Heart right ventricle (tissue), 16 donors: ENCODE measurements at places on chromosomes 5 and 9. TPM values are rescaled to one million over a fixed set of nuclear protein-coding genes. Genes with fewer than 3 reads are reported as not detected.

- DNase-seq = no peak
These were observed 186.4 kb downstream of the EPB41L4A start for GRCh38 chr5:112232667-112233066.

The LCN1 gene
- 0.13 TPM for polyA plus RNA-seq

GRCh38 chr9:99137225-99137624 lies 32.3 kb downstream of the TGFBR1 start:
- no peak for DNase-seq

DNA sequence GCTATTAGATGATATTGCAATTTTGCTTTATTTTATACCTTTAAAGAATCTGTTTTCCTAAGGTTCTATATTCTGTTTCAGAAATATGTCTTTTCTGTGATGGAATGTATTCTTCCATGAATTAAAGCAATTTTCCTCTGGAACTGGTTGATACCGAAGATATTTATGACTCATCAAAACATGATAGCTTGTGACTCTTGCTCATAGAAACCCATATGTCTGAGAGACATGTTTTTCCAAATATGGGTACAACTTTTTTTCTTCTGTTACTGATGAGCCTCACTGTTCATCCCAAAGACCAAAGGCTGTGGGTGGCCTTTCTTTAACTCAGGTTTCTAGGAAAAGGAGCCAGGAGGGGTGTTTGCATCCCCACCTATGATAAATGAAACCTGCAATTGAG lies 126.1 kb upstream of the PAPPA start:
- no peak for DNase-seq

- DNase-seq = no peak
These were observed 1.2 kb upstream of the PHF2 start for GRCh38 chr9:93574900-93575795.

GRCh38 chr5:61409568-61409967 lies 77.5 kb downstream of the ZSWIM6 start:
- DNase-seq = no peak

DNA sequence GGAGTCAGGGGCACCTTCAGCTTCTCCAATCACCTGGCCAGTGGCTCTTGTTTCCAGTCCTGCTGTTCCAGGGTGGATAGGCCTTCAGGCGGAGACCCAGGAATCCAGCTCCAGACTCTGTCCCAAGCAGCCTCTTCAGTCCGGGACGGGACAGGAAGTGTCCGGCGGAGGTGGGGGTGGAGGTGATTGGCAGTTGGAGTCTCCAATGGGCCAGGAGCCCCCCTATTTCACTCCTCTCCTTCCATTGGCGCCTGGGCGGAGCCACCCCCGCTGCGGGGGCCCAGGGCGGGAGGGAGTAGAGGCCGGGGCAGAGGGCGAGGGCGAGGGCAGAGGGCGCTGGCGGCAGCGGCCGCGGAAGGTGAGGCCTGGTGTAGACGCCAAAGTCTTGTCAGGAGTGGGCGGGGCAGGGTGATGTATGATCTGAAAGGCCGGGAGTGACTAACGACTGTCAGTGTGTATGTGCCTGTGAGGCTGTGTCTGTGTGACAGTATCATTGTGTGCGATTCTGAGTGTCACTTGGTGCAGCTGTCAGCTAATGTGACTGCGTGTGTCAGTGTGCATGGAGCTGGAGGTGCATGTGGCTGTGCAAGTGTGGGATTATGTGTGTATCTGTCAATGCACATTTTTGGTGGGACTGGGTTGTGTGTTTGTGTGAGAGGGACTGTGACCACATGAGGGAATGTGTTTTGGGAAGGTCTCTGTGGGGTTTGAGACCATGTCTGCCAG lies at the start of gene IL11RA:
TSS of gene IL11RA (plus strand) at position 310 of the 726 bp plus-strand sequence. CDS start 3,033 bp downstream, outside the sequence.
- peak; percentile 91 for DNase-seq

The KIAA1958 gene
- 0.59 TPM for polyA plus RNA-seq

- no peak for DNase-seq
These were observed 154.8 kb downstream of the SIL1 start for GRCh38 chr5:139043157-139043905.

DNA sequence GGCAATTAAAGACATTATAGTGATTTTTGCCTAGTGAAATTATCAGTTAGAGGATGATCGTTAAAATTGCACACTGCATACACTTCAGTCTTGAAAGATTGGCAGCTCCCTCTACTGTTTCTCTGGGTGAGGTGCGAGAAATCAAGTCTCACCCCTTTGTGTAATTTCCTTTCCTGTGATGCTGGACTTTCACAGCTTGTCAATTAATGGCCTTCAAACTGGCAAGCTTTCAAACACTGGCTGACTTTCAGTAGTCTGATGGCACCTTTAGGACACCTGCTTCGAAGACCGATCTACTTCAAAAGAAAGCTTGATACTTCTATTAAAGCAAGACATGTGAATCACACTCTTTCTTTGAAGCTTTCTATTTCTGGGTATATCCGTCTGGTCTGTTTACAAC lies 706.7 kb upstream of the PTPRD start:
- DNase-seq = no peak

The CDH9 gene
- not detected for polyA plus RNA-seq

DNA sequence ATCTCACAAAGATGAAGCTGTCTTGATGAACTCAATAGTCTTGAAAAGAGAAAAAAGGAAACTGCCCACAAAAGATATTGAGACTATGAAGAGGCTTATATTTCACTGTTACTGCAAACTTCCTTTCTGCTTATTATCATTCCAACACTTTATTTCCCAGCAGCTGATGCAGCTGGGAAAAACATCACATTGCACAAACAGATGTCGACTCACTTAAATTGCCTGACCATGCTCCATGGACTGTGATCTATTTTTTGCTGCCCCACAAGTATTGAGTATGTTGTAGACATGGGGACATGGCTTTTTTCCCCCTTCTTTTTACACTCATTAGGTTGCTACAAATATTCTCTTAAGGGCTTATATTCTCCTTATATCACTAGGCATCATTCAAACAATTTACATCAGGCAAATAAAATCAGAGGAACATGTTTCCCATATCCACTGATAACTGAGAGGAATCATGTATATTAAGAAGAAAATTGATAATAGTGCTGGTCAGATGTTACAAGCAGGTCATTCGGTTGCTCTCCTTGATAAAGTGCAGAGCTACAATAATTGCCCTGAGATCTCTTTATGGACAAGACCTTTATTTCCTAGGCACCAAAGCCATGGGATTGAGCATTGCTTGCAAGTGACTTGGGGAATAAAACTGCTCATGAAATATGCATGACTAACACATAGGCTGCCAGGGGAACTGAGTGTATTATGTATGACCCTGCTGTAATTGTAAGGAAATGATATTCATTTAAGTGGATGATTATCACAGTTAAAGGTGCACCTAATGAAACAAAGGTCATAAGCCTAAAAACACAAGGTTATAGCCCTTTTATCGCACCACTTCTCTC lies 509.9 kb downstream of the ZNF608 start:
- no peak for DNase-seq

DNA sequence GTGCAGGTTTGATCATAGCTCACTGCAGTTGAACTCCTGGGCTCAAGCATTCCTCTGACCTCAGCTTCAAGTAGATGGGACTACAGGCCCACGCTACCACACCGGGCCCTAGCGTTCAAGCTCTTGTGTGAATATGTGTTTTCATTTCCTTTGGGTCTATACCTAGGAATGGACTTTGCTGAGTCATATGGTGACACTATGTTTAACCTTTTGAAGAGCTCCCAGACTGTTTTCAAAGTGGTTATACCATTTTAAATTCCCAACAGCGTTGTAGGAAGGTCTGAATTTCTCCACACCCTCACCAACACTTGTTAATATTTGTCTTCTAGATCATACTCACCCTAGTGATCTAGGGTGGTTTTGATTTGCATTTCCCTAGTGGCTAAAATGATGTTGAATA lies 33.5 kb downstream of the FAF2 start:
- no peak for DNase-seq

- no peak for DNase-seq
These were observed 105.2 kb downstream of the ST8SIA4 start for GRCh38 chr5:100797861-100798260.

GRCh38 chr5:24245821-24246220 lies 399.0 kb downstream of the CDH10 start:
- no peak for DNase-seq

The PCDHGC3 gene
- 48.6 TPM for polyA plus RNA-seq

DNA sequence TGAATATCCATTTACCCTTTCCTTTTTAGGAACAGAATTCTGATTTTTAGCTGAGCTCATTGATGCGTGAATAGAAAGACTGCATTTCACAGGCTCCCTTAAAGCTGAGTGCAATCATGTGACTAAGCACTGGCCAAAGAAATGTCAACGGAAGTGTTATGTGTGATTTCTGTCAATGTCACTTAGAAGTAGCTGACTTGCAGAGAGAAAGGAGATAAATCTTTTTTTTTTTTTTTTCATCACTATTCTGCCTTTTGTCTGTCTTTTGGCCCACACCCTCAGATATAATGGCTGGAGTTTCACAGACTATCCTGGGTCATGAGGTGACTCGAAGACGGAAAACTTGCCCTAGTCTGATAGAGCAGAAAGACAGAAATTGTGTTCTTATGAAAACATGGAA lies 39.3 kb upstream of the SLC27A6 start:
- peak; percentile 32 for DNase-seq

DNA sequence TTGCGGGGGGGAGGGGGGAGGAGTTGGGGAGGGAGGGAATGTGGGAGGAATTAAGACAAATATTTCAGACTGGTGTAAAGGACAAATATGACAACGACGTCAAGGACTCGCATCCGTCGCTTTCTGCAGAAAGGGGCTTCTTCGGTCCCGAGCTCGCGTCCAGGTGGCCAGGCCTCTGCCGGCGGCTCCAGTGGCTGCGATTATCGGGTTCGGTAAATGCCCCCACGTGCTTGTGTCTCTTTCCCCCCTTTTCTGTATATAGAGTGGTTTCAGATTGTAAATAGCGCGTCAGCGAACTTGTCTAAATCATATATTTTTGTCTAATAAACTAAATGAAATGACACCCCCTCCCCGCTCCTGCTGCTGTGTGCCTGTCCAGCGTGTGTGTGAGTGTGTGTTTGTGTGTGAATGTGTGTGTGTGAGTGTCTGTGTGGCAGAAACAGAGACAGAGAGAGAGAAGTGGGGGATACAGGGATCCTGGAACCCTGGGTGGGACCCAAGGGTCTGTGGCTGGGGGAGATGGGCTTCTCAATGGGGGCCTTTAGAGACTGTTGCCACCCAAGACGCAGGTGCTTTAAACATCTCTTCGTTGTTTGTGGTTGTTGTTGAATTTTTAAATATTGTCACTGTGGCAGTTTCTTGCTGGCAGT lies 5.6 kb downstream of the IRX1 start:
- no peak for DNase-seq

The RECK gene
- 4.5 TPM for polyA plus RNA-seq

DNA sequence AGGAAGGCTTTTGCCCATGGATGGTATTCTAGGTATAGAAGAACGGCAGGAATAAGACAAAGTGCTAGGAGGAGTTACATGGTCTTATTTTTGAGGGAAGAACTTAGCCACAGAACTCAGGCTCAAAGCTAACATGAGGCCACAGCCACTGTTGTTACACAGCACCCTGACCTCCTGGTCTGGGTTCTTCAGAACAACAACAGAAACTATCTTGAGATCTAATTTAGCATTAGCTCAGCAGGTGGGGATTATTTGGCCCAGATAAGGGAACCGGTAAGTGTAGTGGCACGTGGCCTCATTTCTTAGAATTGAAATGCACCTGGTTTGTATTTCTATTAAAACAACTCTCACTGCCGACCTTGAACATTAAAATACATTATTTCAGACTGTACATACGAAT lies 1168.7 kb upstream of the SEMA6A start:
- no peak for DNase-seq

The FRRS1L gene
- polyA plus RNA-seq = not detected
